ENCODE measurements at places on chromosomes 2 and 18.

DNA sequence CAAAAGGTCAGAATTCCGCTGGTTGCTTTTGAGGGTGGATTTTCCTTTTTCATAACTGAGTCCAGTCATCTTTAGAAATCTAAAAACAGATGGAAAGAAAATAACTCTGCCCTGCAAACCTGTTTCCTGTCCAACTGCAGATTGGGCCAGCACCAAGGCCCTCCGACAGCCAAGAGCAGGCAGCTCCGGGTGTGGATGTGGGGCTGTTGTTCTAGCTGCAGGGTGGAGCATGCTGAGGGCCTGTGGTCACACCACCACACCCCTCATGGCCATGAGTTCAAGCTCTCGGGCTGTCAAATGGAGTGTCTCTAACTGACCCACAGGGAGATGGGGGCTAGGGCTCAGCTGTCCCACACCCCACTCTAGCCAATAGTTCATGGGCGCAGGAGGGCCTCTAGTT lies 69.3 kb upstream of the BZW1 start:
- no peak for DNase-seq

GRCh38 chr2:12844511-12844910 lies 127.8 kb downstream of the TRIB2 start:
- no peak for DNase-seq

DNA sequence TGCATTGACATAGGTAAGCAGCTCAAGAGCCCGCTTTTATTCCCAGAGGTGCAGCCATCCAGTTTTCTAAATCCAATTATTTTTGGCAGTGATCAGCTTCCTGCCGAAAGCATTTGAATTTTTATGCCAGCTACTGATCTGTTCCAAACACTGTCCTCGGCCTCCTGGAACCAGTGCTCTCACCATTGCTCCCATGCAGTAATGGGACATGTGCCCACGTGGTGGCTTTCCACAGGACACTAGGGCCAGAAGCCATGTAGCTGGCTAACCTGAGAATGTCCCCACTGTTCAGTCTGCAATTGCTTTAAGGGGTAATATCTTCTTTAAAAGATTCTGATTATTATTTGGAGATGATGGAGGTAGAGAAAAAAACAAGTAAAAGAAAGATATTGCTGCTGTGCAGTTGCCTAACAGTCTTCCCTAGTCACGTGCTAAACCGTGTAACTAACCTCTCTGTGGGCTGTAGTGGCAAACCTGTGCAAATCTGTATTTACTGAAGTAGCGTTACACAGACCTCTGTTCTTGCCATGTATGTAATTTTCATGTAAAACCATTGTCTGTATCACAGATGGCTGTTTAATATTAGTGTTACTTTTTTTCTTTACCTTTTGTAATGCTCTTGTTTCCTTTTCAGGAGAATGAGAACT lies 13.0 kb downstream of the GRHL1 start:
- no peak for DNase-seq

GRCh38 chr2:228767196-228767595 lies 503.9 kb downstream of the PID1 start:
- DNase-seq: no peak

- no peak for DNase-seq
Observed at GRCh38 chr2:120754067-120754960, 18.6 kb downstream of the GLI2 start.

- no peak for DNase-seq
Observed at GRCh38 chr18:43507842-43508481, 230.7 kb upstream of the SYT4 start.

DNA sequence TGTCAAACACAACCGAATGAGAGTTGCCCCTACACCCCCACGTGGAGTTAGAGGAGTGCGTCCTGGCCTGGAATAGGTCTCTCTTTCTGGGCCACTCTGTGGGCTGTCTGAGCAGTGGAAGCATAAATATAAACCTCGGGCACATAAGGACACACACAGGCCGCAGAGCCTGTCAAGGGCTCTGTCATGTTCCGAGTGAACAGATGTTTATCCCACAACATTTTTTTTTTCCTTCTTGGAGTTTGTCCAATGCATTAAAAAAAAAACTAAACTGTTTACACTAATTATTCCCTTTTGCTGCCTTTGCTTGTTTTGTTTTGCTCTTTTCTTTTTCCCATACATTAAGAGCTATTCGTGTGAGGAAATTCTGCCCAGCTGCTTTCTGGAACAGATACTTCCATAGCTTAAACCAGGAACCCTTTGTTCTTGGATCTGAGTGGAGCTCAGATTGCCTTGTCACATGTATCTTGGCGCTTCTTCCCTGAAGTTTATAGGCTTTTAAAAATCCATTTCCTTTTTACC lies 228.3 kb upstream of the FOSL2 start:
- no peak for DNase-seq

DNA sequence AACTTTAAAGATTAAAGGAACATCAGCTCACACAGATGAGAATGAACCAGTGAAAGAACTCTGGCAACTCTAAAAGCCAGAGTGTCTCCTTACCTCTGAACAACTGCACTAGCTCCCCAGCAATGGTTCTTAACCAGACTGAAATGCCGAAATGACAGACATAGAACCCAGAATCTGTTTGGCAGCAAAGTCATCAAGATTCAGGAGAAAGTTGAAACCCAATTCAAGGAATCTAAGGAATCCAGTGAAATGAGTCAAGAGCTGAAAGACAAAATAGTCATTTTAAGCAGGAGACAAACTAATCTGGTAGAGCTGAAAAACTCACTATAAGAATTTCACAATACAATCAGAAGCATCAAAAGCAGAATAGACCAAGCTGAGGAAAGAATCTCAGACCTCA lies 72.0 kb downstream of the STRADB start:
- no peak for DNase-seq
